ENCODE measurements at places on chromosomes 7 and 10.

GRCh38 chr7:118183428-118183785, 557 bp upstream of the LSM8 start:
- no peak for DNase-seq

DNA sequence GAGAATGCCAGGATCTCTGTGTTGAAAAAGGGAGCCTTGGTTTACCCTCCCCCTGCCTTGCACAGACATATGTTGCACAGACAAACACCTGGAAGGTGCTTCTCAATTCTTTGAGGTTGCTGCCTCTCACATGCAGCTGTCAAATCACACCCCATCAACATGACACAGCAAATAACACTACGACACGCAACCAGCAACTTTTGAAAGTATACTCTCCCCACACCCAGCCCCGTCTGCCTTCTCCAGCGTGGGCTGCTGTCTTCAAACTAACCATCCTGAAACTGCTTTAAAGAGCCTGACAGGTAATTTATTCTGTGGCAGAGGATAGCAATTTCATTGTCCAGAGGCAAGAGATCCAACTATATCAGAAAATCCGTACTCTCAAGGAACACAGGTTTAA, 136.1 kb downstream of the PLXNA4 start:
- no peak for DNase-seq

DNA sequence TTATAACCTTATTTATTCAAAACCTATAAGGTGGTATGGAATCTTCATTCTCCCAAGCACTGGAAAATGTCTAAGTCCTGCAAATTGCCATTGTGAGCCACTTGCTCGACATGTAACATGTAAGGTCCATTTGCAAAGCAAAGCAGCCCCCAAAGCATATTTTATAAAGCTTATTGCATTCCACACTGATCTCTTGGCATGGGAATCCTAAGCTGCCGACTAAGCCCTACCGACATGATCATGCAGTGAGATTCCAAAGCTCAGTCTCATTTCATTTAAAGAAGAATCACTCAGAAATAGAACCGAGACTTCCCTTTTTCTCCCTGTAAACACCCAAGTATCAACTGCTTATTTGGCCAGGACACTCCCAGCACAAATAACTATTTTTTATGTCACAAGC, 333.4 kb upstream of the MYO3A start:
- DNase-seq, result no peak

DNA sequence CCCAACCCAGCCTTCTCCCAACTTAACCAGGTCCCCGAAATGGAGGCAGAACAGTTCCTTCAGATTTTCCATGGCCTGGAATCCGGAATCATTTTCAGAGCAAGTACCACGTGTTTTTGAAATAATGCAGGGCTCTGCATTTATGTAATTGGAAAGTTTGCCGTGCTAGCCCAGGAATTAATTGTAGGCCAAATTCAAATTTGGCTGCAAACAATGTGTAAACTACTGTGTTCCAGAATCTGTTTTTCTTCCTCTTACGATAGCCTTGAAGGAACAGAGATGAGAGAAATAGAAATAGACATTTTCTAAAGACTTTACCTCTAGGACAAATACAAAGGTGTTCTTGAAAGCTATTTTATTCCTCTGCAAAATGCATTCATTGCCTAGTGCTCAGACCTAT, 77.4 kb downstream of the FAM107B start:
- DNase-seq, result no peak

DNA sequence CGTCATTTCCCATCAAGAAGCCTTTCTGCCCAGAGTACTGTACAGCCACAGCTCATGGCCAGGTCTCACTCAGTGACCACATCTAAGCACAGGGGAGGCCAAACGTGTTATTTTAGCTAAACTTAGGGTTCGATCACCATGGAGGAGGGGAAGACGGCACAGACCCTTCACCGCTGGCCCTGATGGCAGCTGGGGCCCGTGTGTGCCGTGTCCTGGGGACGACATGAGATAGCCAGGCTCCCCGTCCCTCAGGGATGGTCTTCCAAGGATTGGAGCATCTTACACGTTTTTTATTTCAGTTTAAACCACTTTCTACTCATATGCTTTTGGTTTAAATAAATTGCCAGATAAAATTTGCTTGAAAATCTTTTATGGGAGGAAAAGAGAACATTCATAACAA, 512.9 kb downstream of the DNAJB6 start:
- no peak for DNase-seq

GRCh38 chr10:12191715-12192114, 4.0 kb downstream of the NUDT5 start:
- no peak for DNase-seq
